ENCODE measurements at places on chromosomes 13 and 19. TPM values are rescaled to one million over a fixed set of nuclear protein-coding genes. Genes with fewer than 3 reads are reported as not detected.

Gene RNF225
- 0.77 TPM for total RNA-seq

Gene LIM2
- not detected for total RNA-seq

Gene STOML3
- total RNA-seq = not detected

Gene ZNF878
- 1.0 TPM for total RNA-seq

Gene SMIM44
- total RNA-seq = not detected

Gene URAD
- total RNA-seq = not detected

Gene HIF3A
- total RNA-seq = not detected

Gene MBD3L2
- not detected for total RNA-seq

Data from OCI-LY7 (cell line).